Naive thymus-derived CD8-positive, alpha-beta T cell (primary cell): ENCODE measurements at places on chromosomes 6 and 20. TPM values are rescaled to one million over a fixed set of nuclear protein-coding genes. Genes with fewer than 3 reads are reported as not detected.

- no peaks in the 10 kb centered on the region for H3K4me1 ChIP-seq
- H3K36me3 ChIP-seq: no peaks in the 10 kb centered on the region
- H3K27ac ChIP-seq: no peak overlapping the region
- H3K27me3 ChIP-seq: no peaks in the 10 kb centered on the region
- no peak overlapping the region for H3K4me3 ChIP-seq
Observed at GRCh38 chr6:9412951-9413559, 977.7 kb upstream of the SLC35B3 start.

DNA sequence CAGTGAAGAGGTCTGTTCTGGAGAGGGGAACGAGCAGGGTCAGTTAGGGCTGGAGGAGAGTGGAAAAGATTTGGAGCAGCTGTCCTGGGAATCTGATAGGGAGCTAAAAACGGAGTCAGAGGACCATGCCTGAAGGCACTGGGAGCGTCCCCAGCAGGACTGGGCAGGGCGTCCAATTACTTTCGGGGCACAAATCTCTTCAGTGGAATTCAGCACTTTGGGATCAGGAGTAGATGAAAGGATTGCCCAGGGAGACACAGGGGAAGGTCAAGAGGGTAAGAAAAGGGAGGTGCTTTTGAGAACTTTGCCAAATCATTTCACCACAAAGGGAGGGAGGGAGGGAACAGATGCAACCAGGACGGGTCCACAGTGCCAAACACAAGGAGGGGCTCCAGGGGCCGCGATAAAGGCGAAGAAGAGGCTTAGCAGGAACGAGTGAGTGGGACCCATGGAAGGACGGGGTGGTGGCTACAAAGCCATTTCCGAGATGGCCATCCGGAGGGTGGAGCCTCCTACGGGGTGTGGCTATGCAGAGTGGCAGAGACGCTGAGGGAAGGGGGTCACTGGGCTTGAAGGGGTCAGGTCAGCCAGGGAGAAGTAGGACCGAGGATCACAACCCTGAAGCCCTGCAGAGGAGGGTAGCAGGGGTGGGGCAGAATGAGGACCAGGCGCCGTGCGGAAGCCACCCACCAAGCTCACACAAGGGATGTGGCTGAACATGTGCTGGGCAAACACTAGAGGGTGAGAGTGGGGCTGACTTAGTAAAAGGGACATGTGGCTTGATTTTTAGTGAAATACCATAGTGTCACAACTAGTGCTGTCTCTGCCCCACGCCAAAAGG is 180.0 kb upstream of the RREB1 start:
- DNase-seq: no peak
- no peaks in the 10 kb centered on the region for H3K4me1 ChIP-seq
- H3K4me3 ChIP-seq: no peak overlapping the region
- no peak overlapping the region for H3K27ac ChIP-seq

DNA sequence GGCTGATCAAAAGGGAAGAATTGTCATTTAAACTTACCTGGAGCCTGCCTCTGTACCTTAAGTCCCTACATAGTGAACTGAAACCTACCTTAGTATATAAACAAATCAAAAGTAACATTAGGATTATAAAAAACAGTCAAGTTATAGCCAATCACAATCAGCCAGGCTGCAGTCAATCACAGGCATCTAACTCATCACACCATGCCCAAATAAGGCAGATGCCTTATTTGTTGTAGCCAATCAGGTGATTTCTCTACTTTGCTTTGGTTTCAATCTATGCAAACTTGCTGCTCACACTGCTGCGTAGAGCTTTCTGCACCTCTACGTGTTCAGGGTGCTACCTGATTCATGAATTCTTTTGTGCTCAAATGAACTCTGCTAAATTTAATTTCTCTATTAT is 18.3 kb upstream of the DEFB113 start:
- no peaks in the 10 kb centered on the region for H3K27me3 ChIP-seq
- H3K27ac ChIP-seq: no peak overlapping the region
- H3K4me1 ChIP-seq: no peaks in the 10 kb centered on the region

Gene E2F1
- 1.3 TPM for total RNA-seq

DNA sequence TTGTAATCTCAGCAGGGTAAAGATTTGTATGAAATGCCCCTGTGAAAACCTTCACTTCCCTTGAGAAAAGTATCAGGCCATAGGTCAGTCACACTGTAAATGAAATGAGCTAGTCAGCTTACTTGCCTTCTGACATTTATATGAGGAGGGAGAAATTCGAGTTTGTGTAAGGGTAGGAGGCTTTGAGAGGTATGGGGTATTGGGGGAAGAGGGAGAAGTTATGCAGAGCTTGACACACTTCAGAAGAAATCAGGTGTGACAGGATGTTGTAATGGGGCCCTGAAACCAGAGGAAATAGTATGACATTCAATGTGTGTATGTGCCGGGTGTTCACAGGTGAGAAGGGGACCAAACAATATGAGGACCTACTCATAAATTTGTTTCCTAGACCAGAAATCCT is 64.2 kb upstream of the CCN6 start:
- DNase-seq: no peak
- peaks cover 53% of the 10 kb centered on the region for H3K4me1 ChIP-seq
- H3K4me3 ChIP-seq: peak overlapping the region; percentile 70
- peak overlapping the region; percentile 95 for H3K27ac ChIP-seq

DNA sequence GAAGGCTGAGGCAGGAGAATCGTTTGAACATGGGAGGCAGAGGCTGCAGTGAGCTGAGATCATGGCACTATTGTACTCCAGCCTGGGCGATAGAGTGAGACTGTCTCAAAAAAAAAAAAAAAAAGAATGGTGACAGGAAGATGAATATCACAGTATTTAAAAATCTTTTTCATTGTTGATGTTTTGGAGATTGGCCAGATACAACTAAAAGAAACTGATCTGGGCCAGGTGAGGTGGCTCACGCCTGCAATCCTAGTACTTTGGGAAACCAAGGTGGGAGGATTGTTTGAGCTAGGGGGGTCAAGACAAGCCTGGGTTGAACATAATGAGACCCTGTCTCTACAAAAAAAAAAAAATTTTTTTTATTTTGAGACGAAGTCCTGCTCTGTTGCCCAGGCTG is 52.1 kb downstream of the TRAF3IP2 start:
- no peaks in the 10 kb centered on the region for H3K27me3 ChIP-seq
- no peak for DNase-seq
- peaks cover 8% of the 10 kb centered on the region for H3K4me1 ChIP-seq
- H3K4me3 ChIP-seq: no peak overlapping the region

DNA sequence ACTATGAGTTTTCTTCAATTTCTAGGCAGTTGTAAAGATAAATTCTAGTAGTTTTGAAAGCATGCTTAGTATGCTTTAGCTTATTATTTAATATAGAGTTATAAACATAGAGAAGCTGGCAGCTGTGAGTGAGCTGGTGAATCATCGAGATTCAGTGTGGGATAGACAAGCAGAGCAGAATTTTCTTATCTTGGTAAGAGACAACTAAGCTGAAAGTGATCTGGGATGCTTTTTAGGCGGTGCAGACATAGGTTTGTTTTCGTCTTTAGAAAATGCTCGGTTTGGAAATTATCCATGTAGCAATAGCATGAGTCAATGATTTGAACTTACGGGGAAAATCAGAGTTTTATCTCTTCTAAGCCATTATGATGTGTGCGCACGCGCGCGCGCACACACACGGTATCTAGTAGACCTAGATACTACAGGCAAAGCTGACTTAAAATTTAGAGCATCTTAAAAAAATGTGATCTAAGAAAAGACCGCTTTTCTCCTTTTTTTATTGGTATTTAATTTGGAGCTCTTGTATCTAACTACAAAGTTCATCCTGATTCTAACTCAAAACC is 128.3 kb upstream of the MAP3K7 start:
- no peaks in the 10 kb centered on the region for H3K4me1 ChIP-seq
- H3K36me3 ChIP-seq: no peaks in the 10 kb centered on the region
- no peak overlapping the region for H3K27ac ChIP-seq
- peaks cover 12% of the 10 kb centered on the region for H3K27me3 ChIP-seq

Gene TNF
- 2.3 TPM for total RNA-seq

Gene SMPDL3A
- total RNA-seq: not detected

Gene ECT2L
- total RNA-seq: not detected

- H3K27me3 ChIP-seq: peaks cover 6% of the 10 kb centered on the region
- no peaks in the 10 kb centered on the region for H3K36me3 ChIP-seq
- no peaks in the 10 kb centered on the region for H3K4me1 ChIP-seq
Observed at GRCh38 chr6:153087436-153087835, 43.6 kb downstream of the RGS17 start.

Gene SCRT2
- not detected for total RNA-seq

GRCh38 chr20:45058168-45058850 is 42.6 kb downstream of the KCNS1 start:
- H3K27ac ChIP-seq: peak overlapping the region; percentile 59
- H3K27me3 ChIP-seq: no peaks in the 10 kb centered on the region

Gene SLC35F1
- not detected for total RNA-seq

DNA sequence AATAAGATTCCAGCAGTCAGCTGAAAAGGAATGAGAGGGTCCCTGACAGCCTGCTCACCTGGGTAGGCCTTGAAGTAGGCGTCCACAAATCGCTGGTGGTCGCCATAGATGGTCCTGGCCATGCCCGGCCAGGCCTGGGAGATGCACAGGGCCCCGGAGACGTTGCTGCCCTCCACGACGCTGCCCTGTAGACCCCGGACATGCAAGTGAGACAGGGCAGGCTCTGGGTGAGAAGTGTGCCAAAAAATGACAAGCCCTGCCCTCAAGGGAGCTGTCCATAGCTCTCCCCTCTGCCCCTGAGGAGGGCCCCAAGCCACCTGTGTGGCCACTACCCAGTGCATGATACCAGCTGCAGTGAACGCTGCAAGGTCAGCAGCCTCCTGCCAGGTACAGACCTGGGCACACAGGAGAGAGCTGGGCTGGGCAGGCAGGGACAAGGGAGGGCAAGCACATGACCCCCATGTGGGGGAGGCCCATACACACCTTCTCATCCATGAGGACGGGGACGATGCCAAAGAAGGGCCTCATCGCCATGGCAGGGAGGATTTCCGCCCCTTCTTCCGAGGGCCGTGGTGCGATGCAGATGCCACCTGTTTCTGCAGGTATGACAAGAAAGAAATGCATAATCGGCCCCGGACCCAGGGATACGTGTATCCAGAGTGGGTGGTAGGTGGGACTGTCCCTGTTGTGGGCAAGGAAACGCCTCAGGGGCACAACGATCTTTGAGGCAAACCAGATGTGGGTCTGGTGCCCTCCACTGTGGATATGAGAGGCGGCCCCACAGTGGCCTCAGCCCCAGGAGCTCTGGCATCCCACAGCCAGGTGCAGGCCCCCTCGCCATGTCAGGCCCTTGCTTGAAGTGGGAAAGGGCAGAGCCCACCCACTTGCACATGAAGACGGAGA is 21.2 kb upstream of the APMAP start:
- H3K36me3 ChIP-seq: peaks cover 10% of the 10 kb centered on the region
- H3K4me1 ChIP-seq: no peaks in the 10 kb centered on the region
- H3K27me3 ChIP-seq: no peaks in the 10 kb centered on the region

GRCh38 chr20:32454164-32455145 is 96.3 kb downstream of the ASXL1 start:
- no peak overlapping the region for H3K4me3 ChIP-seq
- H3K27ac ChIP-seq: peak overlapping the region; percentile 62
- H3K4me1 ChIP-seq: peaks cover 30% of the 10 kb centered on the region
- peaks cover 47% of the 10 kb centered on the region for H3K36me3 ChIP-seq

Gene PRPH2
- 0.33 TPM for total RNA-seq

- H3K27me3 ChIP-seq: no peaks in the 10 kb centered on the region
- H3K36me3 ChIP-seq: no peaks in the 10 kb centered on the region
- no peaks in the 10 kb centered on the region for H3K4me1 ChIP-seq
- no peak overlapping the region for H3K27ac ChIP-seq
Observed at GRCh38 chr20:8996817-8997512, 71.9 kb upstream of the PLCB4 start.

DNA sequence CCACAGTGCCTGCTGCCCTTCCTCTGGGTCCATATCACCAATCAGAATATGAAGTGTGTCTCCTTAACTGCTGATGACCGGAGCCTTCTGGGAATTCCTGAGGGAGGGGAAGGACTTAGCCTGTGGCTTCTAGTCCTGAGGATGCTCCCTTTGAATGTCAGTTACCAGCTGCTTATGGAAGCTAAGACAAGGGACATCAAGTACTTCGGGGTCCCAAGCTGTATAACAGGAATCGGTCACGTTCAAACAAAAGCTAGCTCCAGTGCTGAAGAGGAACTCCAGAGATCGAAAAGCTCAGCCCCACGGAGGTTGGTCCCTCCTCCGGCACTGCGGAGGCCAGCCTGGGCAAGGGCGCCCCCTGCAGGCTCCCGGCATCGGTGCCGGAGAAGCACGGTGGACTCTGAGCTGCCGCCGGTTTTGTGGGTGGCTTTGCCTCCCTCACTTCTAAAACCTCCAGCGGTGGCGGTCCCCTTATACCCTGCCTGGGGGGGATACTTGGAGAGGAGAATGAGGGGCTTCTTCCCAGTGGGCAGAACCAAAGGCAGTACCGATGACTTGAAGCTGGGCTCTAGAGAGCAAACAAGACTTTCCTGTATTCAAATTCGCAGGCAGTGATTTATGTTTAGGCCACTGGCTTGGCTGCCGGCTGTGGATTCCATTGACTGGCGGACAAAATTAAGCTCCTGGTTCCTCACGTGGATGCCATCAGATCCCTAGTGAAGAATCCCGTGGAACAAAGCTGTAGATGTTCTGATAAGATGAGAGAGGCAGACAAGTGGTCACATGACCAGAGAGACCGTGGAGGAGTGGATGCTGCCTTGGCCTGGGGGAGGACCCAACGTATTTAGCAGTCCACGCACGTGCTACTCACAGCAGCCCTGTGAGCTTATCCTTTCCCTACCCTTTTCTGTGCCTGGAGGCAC is 16.2 kb upstream of the UBR2 start:
- H3K4me1 ChIP-seq: peaks cover 11% of the 10 kb centered on the region
- H3K36me3 ChIP-seq: no peaks in the 10 kb centered on the region
- DNase-seq: peak; percentile 89
- peak overlapping the region; percentile 60 for H3K27ac ChIP-seq
- peak overlapping the region; percentile 65 for H3K4me3 ChIP-seq

DNA sequence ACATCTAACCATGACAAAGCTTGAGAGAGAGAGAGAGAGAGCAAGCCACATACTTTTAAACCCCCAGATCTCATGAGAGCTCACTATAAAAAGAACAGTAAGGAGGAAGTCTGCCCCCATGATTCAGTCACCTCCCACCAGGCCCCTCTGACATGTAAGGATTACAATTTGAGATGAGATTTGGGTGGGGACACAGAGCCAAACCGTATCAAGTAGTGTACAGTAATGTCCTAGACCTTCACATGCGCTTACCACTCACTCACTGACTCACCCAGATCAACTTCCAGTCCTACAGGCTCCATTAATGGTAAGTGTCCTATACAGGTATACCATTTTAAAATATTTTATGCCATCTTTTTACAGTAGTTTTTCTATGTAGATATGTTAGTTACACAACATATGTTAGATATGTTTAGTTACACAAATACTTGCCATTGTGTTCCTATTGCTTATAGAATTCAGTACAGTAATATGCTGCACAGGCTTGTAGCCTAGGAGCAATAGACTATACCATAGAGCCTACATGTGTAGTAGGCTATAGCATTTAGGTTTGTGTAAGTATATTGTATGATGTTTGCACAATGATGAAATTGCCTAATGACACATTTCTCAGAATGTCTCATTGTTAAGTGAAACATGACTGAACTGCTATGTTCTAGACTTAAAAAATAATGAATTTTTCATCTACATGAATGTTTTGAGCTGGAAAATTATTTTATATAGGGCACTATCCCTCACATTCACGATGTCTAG is 11.7 kb downstream of the TSPYL1 start:
- H3K36me3 ChIP-seq: peaks cover 42% of the 10 kb centered on the region
- peak overlapping the region; percentile 70 for H3K27ac ChIP-seq
- no peak for DNase-seq
- H3K27me3 ChIP-seq: no peaks in the 10 kb centered on the region

- no peak for DNase-seq
- H3K4me1 ChIP-seq: no peaks in the 10 kb centered on the region
- no peak overlapping the region for H3K27ac ChIP-seq
- H3K27me3 ChIP-seq: peaks cover 12% of the 10 kb centered on the region
Observed at GRCh38 chr20:61900011-61900944, 165.4 kb downstream of the TAF4 start.

Gene CNPY3
- total RNA-seq: 103 TPM
